ENCODE measurements at places on chromosomes 5 and 9.

DNA sequence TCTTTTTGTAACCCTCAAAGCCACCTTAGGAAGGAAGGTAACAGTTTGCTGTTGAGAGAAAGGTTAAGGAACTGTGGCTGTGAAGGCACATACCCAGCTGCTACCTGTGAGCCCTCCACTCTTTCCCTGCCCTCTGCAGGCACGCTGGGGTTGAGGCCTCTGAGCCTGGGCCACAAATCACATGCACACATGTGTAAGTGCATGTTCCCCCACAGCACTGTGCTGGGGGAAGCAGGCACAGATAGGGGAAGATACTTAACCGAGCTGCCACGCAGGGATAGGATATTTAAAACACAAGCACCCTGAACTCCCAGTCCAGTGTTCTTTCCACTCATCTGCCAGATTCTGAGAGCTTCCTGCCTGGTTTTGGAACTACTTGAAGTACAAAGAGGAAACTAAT is 18.1 kb downstream of the LARP1 start:
- DNase-seq, result no peak

DNA sequence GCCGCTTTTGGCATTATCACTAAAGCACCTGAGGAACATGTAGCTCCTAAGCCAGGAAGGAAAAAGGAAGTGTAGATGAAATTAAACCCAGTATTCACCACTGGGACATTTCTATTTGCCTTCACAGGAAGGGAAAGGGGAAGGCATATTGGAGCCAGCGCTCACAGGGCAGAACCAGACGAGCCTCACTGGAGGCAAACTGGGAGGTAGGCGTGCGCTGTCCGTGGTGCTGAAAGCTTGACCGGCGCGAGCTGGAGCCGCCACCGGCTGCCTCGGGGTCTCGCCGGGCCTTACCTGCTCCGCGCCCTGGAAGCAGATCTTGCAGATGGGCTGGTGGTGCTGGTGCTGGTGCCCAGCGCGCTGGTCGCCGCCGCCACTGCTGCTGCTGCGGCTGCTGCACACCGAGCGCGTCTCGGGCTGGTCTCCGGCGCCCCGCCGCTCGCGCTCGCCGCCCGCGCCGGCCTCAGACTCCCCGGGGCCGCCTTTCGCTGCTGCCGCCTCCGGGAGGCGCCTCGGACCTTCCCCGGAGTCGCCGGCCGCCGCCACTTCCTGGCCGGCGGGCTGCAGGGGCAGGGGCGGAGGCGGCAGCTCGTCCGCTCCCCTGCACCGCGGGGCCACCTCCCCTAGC is 732 bp downstream of the MARCHF11 start:
- peak; percentile 4 for DNase-seq

GRCh38 chr5:4020400-4020799 is 424.8 kb downstream of the IRX1 start:
- no peak for DNase-seq

- DNase-seq, result no peak
Observed at GRCh38 chr9:72315089-72315509, 49.9 kb downstream of the ZFAND5 start.

GRCh38 chr9:26974927-26975326 is 18.7 kb downstream of the IFT74 start:
- DNase-seq, result no peak

DNA sequence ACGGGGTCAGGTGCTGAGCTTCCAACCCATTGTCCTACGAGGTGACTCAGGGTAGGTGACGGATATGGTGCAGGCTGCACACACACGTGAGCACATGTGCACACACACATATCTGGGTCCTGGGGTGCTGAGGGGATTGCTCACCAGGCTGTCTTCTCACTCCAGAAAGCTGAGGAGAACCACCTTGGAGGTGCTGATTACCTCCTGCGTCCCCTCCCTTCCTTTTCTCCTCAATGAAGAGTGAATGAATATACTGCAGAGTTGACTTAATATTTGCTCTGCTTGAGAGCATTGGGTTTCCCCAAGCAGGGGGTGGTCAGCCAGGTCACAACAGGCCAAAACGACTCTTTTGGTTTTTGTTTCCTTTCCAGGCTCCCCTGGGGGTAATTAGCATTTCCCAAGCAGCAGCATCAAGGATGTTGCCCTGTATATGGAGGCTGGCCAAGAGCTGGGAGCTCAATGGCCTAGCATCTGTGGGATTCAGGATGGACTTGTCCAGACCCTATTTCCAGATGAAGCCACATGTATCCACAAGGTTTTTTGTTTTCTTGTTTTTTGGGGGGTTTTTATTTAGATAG is 49.7 kb downstream of the PDZD2 start:
- DNase-seq, result no peak

All from activated gamma-delta T cell treated with Interleukin-2 at 50 U/mL for 16 hours (primary cell).